ENCODE measurements at places on chromosomes 3 and 15.

DNA sequence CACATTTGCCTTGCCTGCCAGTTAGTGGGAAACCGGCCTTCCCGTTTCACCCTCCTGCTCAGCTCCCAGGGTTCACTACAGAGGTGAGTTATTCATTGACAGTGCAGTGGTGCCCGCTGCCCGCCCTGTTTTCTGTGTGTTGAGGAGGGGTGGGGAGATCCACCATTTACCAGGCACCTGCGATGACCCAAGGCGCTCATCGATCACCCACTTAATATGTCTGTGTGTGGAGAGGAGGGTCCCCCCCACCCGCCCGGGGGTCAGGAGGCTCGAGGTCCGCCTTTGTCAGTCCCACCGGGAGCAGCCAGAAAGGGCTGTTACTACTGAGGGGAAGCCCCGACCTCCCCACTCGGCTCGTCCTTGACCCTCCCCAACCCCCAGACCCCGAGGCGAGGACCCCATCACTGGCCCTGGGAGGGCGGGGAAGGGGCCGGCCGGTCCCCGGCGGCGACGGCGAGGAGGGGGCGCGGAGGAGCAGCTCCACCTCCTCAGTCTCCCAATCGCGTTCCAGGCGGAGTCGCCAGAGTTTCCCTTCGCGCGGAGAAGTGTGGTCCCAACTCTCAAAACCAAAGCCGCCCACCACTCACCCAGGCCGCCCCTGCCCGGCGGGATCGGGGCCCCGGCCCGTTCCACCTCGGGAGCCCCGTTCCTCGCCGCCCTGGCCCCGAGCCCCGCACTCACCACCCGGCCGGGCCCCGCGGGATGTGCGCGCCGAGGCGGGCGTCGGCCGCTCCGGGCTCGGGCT is 1.1 kb downstream of the PLXNB1 start:
- DNase-seq = no peak

- DNase-seq = no peak
These were observed 897.2 kb upstream of the ARPP21 start for GRCh38 chr3:34742151-34742550.

DNA sequence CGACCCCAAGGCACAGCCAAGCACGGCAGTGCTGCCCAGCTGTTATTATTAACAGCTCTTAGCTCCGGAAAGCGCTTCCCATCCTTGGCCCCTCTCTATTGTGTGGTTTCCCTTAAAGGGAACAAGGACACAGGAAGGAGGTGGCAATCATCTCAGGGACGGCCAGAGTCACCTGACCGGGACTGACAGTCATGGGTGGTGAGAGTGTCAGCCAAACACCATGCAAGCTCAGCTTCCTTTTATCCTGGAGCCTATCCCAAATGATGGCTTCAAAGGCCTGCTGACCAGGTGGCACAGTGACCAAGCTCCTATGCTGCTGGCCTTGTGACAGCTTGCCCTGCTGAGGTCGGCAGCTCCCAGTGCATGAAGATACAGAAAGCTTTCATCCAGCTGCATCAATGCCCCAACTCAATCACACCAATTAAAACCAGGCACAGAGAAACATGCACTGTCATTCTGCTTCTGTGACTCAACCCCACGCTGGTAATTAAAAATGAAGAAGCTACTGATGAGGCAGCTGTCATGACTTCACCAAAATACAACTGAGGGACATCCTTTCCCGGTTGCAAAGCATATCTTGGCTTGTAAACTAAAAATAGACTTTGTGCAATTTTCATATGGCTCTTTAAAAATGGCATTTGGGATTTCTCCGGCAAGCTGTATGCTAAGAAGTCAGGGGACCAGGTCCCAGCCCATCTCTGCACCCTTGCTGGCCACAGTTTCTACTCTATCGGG is 34.0 kb downstream of the PCSK6 start:
- DNase-seq = no peak

- no peak for DNase-seq
These were observed 27.5 kb upstream of the FAM81A start for GRCh38 chr15:59410391-59410896.

- no peak for DNase-seq
These were observed 748.5 kb upstream of the CBLB start for GRCh38 chr3:106617276-106617675.

DNA sequence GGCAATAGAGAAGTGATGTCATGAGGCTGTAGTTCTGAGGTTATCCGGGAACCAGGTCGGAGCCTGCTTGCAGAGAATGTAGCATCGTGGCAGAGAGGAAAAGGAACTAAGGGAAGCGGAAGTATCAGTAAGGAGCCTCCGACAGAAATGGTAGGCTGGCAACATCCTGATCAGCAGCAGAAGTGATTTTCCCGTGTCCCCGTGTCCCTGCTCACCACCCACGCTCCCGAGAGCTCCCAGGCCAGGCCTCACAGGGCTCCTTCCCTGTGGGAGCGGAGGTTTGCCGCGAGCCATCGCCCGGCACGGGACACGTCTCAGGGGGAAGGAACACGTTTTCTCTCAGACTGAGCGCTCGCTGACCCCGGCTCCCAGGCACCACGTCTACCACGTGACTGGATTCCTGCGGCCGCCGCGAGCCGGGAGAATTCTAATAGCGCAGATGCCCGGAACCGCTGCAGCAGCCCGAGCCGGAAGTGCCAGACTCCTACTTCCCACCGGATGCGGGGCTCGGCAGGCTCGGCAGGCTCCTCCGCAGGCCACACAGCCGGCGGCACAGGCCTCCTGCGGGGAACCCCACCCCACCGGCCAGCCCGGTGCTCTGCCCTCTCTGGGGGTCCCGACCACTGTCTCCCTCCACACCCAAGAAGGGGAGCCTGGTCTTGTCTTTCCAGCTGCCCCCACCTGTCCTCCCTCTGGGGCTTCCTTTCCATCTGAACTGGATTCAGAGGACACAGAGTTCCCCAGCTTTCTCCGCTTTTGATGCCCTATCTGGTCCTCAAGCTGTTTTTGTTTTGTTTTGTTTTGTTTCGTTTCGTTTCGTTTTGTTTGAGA is 99.3 kb downstream of the BDH1 start:
- peak; percentile 51 for DNase-seq

DNA sequence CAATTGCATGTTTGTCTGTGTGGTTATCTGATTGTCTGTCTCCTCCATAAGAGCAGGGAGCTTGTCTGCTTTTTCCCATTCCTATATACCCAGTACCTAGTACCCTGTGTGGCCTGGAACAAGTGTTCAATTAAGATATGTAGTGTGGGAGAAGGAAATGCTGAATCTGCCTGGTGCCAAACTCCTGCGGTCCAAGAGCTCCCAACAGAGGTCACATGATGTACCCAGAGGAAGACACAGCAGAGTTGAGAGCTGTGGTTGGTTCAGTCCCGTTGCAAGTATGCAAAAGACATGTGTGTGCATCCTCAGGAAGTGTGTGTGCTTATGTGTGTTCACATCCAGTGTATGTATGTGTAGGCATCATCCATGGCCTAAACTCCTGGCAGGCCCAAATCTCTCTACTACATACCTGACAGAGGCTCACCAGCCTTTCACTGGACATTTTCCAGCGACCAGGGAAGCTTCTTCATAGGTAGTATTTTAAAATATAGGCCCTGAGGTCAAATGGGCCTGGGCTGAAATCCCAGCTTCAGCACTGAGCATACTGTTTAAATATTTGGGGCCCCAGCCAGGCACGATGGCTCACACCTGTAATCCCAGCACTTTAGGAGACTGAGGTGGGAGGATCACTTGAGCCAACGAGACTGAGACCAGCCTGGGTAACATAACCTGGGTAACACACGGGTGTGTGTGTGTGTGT is 34.0 kb upstream of the ITGA11 start:
- DNase-seq = no peak

GRCh38 chr3:153158961-153159735 is 2.9 kb upstream of the RAP2B start:
- no peak for DNase-seq

DNA sequence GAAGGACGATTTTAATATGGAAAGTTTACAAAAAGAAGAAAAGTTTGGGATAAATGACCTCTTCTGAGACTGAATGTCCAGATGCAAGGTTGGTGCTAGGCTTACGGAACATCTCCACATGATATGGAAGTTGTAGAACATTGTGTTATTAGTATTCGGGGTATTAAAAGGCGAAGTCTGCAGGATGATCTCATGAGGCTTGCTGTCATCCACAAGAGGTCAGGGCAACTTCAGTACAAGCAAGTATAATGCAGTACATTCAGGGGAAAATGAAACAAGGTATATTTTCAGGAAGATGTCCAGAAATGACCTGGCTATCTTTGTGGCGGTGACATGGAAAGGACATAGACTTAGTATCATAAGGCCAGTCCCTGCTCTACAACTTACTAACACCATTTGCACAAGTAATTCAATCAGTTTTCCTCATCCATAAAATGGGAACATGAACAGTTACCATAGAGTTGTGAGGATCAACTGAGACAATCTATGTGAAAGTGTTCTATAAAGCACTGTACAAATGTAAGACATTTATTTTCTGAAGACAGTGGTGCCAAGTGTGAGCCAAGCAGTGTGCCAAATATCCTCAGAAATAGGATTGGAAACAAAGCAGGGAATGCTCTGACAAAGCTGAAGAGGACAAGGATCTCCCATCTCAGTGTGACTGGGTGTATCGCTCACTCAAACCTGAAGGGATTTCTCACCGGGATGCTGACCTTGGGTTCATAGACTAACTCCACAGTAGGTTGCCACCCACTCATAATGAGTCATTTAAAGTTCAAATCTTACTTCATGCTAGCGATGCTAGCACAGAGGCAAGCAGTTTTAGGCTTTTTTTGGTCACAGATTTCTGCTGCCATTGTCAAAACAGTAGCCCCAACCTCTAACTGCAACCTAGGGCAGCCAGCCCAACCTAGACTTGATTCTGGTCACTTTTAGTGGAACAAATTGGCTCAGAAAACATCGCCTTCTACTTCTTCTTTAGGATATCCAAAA is 118.3 kb downstream of the TIGIT start:
- DNase-seq = no peak

GRCh38 chr15:72353266-72353665 is 22.5 kb downstream of the HEXA start:
- DNase-seq = no peak

DNA sequence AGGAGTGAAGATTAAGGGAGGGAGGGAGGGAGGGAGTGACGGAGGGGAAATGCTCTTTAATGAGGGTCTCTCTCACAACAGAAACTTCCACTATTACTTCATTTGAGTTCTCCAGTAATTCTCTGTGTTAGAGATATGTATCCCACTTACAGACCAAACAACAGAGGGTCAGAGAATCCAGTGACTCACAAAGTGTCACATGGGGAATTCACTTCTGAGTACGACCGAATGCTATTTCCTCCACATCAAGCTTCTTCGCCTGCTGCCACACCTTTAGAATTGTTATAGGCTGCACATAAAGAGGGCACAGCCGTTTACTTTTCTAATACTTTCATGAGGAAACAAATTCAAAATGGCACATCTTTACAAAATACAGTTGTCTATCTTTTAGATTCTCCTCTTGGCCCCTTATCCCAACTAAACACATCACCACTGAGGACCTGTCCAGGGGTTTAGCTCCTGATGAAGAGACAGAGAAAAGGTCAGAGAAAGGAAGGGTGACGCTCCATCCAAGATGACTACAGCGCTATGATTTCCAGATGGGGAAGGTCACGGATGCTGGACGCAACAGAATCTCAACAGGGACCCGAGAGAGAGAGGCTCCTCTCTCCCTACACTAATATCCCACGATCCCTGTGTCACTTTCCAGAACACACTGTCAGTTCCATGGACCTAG is 119.0 kb downstream of the XXYLT1 start:
- DNase-seq = no peak

DNA sequence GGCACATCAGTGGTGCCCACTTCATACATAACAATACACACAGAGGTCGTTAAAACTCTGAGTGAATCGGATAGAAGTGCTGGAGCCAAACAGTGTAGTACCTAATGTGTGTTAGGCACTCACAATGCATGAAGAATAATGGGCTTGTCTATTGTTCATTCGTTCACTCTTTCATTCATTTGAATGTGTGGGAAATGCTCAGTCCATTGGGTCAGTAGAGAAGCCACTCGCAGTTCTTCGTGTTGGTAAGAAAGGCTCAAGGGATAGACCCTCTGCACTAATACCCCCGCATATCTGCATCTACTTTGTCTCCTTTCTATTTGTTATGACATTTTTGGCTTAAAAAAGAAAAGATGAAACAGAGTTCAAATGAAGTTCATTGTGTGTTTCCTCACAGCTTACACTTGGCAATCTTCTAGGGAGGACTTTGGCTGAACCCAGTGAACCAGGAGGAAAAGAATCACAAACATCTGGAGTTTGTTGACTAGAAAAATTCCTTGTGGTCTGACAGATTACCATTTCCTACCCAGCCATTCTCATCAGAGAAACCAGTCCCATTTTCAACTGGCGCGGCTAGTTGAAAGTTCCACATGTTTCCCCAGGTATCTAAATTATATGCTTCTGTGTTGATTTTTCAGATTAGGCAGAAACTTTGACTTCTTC is 32.8 kb upstream of the MFSD1 start:
- no peak for DNase-seq

- no peak for DNase-seq
These were observed 253.5 kb downstream of the SHQ1 start for GRCh38 chr3:72594615-72595215.

DNA sequence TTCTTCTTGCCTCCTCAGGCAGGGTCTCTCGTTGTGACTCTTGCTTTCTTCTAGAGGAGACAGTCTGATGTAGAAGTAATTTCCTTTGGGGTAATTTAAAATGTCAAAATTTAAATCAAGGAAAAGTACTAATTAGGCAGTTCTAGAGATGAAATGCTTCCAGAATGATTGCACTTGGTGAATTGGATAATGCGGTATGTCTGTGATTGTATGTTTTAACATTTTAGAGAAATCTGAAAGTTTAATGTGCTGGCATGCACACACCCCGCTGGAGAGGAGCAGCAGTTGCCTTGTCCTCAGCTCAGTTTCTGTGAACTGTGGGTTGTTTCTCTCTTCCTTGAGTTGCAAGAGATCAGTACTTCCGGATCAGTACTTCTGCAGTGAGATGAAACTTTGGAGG is 322.9 kb upstream of the CTDSPL start:
- DNase-seq = no peak

DNA sequence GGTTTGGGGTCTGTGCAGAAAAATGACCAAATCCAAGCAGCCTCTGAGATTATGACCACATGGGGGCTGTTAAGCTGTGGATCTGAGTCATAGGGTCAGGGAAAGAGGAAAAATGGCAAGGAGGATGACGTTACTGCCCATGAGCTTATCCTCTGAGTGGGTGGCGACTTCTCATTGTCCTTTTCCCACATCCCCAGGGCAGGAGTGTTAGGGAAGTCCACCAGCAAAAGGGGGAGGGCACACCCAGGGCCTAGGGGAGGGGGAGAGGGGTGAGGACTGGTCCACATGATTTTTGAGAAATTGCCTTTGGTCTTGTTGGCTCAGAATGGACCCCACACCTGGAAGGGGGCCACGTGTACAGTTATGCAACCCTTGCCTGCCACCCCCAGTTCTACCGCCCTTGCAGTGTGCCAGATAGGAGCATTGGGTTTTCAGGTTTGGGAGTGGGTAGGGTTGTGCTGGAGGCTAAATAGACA is 2.6 kb downstream of the CD276 start:
- DNase-seq = no peak

GRCh38 chr3:9986230-9986725 is 363 bp downstream of the EMC3 start:
- DNase-seq = no peak

- no peak for DNase-seq
These were observed 238.8 kb upstream of the DPH6 start for GRCh38 chr15:35784745-35785144.

GRCh38 chr15:70237626-70238025 is 139.9 kb upstream of the TLE3 start:
- no peak for DNase-seq

GRCh38 chr3:182725372-182726251 is 67.7 kb upstream of the ATP11B start:
- DNase-seq = no peak
